ENCODE measurements at places on chromosomes 13 and 19. TPM values are rescaled to one million over a fixed set of nuclear protein-coding genes. Genes with fewer than 3 reads are reported as not detected.

The NXNL1 gene
- not detected for total RNA-seq

The CEACAM4 gene
- total RNA-seq, result not detected

The ZNF846 gene
- 3.5 TPM for total RNA-seq

The CD79A gene
- total RNA-seq, result 0.64 TPM

The TJP3 gene
- total RNA-seq, result not detected

The ARRDC2 gene
- 15.0 TPM for total RNA-seq

The DBP gene
- 2.9 TPM for total RNA-seq

The ZNF813 gene
- total RNA-seq, result 5.7 TPM

DNA sequence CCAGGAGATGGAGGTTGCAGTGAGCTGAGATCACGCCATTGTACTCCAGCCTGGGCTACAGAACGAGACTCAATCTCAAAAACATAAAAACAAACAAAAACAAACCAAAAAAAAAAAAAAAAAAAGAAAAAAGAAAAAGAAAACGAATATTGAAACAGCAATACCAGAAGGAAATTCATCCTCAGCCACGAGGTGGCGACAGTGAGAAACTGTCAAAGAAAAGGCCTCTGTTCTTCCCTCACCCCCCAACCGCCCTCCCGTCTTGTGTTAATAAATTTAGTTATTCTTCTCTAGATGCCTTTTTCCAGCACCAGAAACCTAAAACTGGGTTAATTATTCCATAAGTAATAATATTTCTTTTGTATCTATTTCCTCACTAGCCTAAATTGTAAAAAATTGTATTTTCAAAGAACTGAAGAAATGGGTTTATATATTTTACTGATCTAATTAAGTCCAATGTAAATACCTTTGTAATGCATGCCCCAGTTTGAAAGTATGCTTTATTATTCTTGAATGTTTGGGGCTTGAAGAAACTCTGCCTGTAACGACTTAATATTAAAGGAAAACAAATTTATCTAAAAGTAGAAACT, 38.6 kb downstream of the LIG4 start:
- peak; percentile 32 for DNase-seq

DNA sequence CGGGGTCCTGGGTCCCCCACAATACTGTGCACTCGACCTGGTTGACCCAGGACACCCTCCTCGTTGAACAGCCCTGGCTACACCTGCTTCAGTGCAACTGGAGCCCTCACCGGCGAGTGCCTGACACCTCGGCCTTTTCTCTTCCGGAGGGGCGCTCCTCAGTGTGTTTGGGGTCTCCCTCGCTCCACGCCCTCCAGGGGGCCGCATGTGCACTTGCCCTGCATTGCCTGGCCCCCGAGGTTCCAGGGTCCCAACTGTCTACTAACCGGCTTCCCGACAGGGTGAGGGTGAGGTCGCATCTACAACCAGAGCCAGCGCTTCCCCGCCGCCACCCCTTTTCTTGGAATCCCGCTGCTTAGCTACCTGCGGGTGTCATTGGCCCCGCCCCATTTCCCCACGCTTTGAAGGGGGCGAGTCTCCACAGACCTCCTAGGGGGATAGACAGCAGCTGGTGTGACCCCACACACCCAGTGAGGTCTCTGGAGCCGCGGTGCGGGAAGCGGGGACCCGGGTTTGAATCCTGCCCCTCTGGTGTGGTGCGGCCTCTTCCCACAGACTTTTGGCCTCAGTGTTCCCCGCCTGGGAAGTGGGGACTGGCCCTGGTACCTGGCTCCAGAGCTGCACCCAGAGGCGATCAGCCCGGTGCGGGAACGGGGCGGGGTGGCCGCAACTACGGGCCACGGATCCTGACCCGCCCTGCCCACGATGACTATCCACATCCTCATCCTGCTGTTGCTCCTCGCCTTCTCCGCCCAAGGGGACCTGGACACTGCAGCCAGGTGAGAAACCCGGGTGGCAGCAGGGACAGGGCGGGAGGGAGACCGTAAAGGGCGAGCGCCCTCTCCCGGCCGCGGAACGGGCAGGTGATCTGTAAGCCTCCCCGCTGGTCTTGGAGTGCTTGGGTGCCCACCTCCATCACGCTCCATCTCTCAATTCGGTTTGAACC, at the start of gene ADM5:
Gene ADM5, plus strand, starts transcription at position 462 of the 946 bp plus-strand sequence. Its CDS starts 244 bp downstream, at position 706.
- no peak for DNase-seq

GRCh38 chr13:70108356-70109105, at the start of gene KLHL1:
Gene KLHL1, minus strand, starts transcription at chr13:70108452. Its CDS starts 753 bp downstream, at chr13:70107699.
- no peak for DNase-seq

GRCh38 chr19:7657131-7657751, 11.6 kb upstream of the RETN start:
- DNase-seq, result no peak

GRCh38 chr13:69856331-69856730, 251.3 kb upstream of the ATXN8OS start:
- no peak for DNase-seq

DNA sequence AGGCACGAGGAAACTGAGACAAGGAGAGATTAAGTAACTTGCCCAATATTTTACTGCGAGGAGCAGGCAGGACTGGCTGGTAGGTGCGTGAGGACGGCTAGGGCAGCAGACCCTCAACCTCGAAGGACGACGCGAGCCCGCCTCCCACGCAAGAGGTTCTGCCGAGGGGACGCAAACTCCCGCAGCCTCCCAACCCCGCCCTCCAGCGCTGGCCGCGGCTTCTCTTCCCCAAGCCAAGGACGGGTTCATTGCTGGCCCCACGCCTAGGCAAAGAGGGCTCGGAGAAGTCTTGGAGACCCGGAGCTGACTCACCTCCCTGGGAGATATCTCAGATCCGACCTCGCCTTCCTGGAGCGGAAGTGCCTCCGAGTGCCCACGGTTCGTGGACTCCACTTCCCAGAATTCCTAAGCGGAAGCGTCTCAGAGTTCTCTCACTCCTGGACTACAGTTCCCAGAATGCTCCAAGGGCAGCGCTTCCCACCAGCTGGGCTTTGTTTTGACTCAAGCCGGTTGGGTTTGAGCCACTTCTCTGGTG, at the start of gene ZNF235:
Gene ZNF235, minus strand, starts transcription at position 367 of the 535 bp plus-strand sequence. CDS start 1,621 bp downstream, outside the sequence.
- peak; percentile 97 for DNase-seq

DNA sequence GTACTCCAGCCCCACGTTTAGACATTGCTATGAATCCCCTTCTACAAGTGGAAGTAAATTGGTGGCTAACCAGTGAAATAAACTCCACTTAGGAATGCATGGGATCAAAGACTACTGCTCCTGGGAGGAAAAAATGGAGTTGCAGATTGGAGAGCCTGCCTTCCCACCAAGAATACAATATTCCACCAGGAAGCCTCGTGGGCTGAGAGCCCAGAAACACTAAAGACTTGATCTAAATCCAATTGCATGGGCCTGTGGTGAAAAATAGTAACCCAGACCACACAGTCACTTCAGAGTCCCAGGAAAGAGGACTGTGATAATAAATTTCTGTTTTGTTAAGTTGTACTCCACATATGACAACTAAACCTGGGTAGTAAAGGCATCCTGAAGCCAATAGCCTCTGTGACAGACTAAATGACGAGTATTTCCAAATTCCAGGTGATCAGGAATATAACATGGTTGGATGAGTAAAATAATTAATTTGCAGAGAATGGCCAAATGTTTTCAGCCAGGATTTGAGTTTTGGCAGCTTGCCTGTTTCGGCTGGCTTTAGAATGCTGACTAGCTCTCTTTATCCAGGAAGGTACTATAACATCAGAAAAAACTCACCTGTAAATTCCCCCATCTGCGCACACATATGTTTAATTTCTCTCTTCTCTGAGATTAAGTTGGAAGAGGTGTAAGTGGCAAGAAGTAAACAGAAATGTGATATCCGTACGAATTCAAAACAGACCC, 480.3 kb downstream of the LIG4 start:
- DNase-seq, result no peak

Data from LHCN-M2 (cell line).